ENCODE measurements at places on chromosomes 3 and 15.

GRCh38 chr3:126082362-126083137 is 1.4 kb downstream of the SLC41A3 start:
- DNase-seq: no peak

DNA sequence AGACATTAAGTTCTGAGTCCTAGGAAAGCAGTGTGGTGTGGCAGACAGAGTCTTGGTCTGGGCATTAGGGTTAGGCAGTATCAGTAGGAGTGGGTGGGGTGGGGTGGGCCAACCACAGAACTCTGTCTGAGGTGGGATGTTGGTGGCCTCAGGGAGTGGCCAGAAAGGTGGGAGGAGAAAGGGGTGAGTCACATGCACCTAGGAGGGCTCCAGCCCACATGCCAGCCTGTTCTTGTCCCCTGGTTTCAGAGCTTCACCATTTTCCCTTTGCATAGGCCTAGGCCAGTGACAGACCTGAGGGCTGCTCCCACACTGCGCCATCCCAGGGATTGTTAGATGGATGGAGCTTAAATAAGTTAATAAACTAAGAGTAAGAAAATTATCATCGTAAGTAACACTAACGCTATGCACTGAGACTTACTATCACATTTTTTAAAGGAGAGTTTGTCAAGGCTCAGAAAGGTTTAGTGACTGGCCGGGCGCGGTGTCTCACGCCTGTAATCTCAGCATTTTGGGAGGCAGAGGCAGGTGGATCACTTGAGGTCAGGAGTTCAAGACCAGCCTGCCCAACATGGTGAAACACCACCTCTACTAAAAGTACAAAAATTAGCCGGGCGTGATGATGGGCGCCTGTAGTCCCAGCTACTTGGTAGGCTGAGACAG is 33.8 kb downstream of the DNASE1L3 start:
- DNase-seq: no peak

GRCh38 chr3:152243301-152243711 is 25.4 kb upstream of the MBNL1 start:
- no peak for DNase-seq

DNA sequence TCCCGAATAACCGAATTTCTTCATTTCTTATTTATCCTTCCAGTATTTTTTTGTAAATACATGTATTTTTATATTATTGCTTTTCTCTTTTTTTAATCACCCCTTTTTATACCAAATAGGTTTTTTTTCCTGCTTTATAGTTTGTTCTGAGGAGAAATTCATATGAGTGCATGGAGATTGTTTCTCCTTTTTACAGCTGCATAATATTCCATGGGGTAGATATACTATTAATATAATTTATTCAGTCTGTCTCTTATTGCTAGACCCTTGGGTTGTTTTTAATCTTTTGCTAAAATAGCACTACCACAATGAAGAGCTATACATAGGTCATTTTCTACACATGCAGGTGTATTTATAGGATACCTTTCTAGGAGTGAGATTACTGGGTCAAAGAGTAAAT is 3.5 kb upstream of the TMEM87A start:
- no peak for DNase-seq

- DNase-seq: no peak
Observed at GRCh38 chr3:25542492-25543039, 114.5 kb downstream of the RARB start.
